Suprapubic skin (tissue), 4 donors: ENCODE measurements at places on chromosomes 5 and 9. TPM values are rescaled to one million over a fixed set of nuclear protein-coding genes. Genes with fewer than 3 reads are reported as not detected.

Gene PCDHB12
- 0.97 TPM for total RNA-seq

Gene PTGR1
- 51.4 TPM for total RNA-seq

Gene C9orf50
- total RNA-seq, result 0.64 TPM

DNA sequence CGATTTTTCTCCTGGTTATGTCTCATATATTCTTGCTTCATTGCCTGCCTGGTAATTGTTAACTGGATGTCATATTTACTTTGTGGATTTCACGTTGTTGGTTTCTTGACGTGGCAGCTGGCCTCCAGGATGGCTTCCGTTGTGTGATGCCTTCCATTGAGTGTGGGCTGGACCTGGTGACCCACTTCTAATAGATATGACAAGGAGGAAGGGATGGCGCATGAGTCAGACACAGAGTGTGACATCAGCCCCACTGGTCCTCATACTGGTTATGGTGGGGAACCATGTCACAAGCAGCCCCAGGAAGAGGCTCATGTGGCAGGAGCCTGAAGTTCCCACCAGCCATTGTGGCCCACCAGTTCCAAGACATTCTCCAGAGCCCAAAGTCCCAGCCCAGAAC lies 6.4 kb upstream of the PAEP start:
- DNase-seq, result no peak

GRCh38 chr9:137761032-137761431 lies 116.5 kb upstream of the CACNA1B start:
- no peak for DNase-seq
